ENCODE measurements at places on chromosomes 7 and 10.

DNA sequence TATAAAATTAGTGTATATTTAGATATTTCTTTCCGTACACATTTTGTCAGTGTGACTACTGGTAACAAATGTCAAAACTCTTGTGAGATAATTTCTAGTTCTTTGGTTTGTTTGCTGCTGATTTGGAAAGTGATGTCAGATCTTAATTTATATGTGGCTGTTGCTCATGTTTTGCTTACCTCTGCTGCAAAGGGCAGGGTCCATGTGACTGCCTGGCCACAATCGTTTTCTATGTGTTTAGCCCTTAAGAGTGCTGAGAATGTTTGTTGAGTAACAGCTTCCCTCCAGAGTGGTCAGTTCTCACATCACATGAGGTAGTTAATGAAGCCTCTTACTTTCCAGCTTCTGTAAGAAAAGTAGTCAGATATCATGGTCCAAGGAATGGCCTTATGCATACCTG lies 4.2 kb downstream of the NRBF2 start:
- no peak for DNase-seq

- DNase-seq: no peak
Observed at GRCh38 chr10:70541736-70542564, 60.6 kb downstream of the PRF1 start.

DNA sequence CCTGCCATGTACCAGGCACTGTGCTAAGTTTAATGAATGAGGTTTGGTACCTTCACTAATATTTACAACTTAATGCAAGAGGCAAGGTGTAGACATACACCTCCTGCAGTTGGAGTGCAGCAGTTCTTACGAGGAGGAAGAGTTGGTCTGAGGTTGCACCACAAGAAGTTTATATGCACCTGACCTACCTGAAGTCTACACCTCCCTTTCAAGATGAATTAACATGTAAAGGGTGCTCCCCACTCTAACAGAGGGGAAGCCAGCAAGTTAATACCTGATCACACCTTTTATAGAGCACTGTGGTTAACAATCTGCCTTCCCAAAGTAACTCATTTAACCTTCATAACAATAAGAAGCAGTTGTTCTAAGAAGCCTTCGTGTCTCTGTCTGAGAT lies 120.0 kb downstream of the LYZL1 start:
- DNase-seq: no peak

DNA sequence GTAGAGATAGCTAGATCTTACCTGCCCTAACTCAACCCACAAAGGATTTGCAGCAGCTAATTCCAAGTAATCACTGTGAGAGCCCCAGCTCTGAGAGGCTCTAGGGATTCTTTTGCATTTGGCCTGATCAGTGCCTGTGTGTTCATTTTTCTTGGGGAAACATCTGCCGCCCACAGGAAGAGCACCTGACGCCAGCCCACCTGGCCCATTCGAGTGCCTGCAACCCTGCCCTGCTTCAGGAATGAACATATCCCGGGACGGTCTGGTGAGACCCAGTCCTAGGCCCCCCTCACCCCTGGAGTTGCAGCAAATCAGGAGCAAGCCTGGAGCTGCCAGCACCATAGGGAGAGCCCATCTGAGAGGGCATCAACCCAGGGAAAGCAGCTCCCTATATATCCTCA lies 38.8 kb downstream of the GSDME start:
- no peak for DNase-seq

GRCh38 chr10:125003146-125003900 lies 61.4 kb downstream of the ZRANB1 start:
- DNase-seq: no peak

DNA sequence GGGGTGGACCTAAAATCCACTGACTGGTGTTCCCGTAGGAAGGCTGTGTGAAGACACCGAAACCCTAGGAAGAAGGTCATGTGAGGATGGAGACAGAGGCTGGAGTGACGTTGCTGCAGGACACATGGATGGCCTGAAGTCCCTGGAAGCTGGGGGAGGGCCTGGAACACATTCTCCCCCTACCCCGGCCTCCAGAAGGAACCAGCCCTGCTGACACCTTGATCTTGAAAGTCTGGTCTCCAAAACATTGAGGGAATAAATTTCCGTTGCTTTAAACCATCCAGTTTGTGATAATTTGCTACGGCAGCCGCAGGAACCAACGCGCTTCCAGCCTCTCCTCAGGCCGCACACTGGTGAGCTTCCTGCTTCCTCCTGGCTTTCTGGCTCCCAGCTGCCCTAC lies 288.2 kb downstream of the GLRX3 start:
- no peak for DNase-seq

GRCh38 chr7:51011710-51012350 lies 229.1 kb upstream of the GRB10 start:
- DNase-seq: no peak

- DNase-seq: no peak
Observed at GRCh38 chr7:149595541-149595940, 97.9 kb upstream of the ZNF746 start.

DNA sequence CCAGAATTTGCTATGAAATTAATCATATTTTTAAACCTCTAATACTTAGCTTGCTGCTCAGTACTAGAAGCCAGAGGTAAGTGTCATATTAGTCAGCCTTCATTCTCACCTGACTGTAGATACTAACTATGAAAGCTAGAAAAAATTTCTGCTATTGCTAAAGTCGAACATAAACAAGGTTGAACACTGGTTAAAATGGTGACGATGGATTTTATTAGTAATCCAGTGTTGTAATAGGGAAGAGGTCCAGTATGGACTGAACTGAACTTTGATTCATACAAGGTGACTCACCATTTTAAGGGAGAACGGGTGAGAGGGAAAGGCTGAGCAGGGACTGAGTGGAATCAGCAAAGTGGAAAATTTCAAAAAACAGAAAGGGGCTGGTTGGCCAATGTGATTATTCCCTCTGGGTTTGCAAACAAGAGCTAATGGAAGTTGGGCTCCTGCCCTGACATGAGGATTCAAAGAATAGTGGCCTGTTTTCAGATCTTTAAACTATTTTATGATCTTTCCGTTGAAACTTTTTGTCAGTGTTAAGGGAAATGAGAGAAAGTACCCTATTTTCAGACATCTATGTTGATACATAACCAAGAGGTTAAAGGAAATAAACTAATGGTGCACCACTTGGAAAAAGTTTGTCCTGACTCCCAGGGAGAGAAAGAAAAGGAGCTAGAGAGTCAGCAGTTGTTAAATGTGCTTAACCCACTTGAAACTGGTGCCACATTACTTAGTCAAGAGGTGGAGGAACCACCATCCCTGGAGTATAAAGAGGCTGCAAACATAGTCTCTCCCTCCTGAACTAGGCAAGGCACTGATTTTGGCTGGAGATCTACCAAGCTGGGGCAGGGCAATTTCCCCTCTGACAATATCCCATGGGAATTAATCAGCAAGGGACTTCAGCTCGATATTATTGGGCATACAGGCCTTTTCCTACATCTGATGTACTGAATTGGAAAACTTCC lies 15.3 kb upstream of the AKR1C1 start:
- no peak for DNase-seq

DNA sequence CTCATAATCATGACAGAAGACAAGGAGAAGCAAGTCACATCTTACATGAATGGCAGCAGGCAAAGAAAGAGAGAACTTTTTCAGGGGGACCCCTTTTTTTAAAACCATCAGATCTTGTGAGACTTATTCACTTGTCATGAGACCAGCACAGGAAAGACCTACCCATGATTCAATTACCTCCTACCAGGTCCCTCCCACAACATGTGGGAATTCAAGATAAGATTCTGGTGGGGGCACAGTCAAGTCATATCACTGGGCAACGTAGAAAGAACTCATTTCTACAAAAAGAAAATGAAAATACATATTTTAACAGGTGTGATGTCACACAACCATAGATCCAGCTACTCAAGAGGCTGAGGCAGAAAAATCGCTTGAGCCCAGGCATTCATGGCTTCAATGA lies 304.1 kb downstream of the IPMK start:
- DNase-seq: no peak

DNA sequence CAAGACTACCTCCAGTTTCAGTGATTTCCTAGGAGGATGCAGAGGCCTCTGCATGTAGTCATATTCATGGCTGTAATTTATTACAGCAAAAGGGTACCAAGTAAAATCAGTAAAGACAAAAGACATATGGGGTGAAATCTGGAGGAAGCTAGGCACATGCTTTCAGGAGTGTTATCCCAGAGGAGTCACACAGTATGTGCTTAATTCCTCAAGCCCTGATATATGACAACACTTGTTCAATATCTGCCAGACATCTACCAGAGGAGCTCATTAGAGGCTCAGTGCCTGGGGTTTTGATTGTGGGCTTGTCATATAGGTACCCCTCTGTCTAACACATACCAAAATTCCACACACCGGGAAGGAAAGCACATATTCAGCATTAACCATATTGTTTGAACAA lies 283.8 kb downstream of the CXCL12 start:
- no peak for DNase-seq

DNA sequence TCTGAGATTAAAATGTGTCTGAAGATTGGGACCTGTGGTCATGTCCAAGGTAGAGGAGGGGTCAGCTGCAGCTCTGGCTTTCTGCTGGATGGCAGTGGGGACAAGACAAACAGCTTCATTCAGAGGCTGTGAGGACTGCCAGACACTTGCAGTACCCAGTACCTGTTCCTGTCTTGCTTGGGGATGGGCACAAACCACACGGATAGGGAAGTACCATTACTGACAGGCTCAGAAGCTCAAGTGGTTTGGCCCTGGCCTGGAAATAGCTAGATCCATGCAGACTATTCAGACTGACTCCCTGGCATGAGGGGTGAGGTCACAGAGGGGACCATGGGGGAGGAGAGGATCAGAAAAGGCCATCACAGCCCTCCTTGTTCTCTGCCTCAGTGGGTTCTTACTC lies 56.0 kb upstream of the COMTD1 start:
- no peak for DNase-seq

- no peak for DNase-seq
Observed at GRCh38 chr7:101939136-101939695, 121.8 kb downstream of the CUX1 start.

DNA sequence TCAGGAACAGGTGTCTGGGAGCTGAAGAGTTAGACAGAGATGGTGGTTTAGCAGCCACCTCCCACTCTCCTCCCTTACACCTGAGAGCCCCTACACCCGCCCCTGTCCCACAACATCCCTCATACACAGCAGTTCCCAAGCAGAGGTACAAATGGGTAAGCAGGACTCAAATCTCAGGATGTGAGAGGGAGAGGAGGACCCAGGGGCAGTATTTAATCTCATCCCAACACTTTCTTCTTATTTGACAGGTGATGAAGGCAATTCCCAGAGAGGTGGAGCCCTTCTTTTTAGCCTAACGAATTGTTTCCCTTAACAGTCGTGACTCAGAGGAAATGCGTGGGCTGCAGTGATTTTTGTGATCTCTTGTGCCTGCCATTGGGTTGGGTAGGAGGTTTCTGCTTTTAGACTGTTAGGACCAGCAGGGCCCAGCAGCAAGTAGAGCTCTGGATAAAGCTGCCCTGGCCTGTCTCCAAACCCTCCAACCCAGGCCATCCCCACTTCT lies 191.3 kb downstream of the HECW1 start:
- peak; percentile 65 for DNase-seq

- no peak for DNase-seq
Observed at GRCh38 chr10:16648366-16648765, 126.7 kb upstream of the C1QL3 start.

DNA sequence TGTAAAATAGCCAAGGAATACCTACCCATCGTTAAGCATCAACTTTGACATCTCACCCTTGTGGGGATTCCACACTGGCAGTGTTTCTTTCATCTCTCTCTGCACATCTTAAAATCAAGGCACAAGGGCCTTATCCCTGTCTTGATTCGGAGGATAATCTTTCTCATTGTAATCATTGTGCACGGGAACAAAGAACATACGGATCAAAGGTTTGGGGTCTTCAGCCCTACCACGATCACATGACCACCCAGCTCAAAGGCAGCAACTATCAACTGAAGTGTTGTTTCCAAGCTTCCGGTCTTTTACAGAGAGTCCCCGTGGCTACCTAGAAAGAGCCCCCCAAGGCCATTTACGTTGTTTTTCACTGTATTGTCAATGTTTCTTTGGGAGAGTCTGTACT lies 11.9 kb downstream of the FGFBP3 start:
- DNase-seq: no peak

GRCh38 chr7:101550641-101551541 lies 78.2 kb downstream of the MYL10 start:
- no peak for DNase-seq

- no peak for DNase-seq
Observed at GRCh38 chr7:108086962-108087361, 43.2 kb downstream of the LAMB4 start.

DNA sequence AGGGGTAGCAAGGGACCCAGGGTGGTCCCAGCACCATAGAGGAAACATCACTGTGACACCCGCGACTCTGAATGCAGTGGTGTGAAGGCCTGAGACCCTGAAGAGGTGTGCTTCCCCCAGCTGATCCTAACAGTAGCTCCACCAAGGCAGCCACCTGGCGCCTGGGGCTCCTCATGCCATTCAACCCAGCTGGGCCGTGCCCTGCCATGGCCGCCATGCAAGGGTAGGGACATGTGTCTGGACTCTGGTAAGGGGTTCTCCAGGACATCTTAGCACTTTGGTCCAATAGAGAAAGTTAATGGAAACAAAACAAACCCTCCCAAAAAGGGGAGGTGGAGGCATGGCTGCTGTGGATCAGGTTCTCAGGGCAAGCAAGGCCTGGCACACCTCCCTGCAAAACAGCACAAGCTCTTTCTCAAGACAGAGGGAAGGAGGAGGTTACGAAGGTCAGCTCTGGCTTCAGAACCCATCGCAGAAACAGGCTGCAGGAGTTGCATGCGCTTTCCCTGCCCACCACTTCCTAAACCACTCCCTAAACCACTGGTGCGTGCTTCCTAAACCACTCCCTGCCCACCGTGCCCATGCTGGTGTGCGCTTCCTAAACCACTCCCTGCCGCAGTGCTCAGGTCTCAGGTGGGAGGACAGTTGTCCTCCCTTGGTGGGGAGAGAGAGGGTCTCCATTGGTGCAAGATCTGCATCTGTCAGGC lies 108.7 kb downstream of the LARP4B start:
- DNase-seq: no peak

- no peak for DNase-seq
Observed at GRCh38 chr10:122671355-122671754, 28.3 kb downstream of the C10orf120 start.

DNA sequence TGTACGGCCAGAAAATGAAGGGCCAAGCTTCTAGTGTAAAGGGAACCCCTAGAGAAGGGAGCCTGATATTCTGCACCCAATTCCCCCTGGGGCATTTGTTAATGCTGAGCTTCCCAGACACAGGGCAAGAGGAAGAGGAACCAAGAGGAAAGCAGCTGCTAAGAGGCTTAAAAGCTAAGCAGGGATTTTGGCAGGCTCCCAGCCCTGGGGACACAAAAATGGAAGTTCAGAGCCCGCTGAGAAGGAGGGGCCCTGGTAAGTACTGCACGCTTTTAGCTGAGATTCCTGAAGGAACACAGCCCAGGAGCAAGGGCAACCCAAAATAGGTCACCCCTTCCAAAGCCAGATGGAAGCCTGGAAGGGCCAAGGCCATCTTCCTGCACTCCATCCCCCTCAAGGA lies 387.3 kb upstream of the MGMT start:
- no peak for DNase-seq

DNA sequence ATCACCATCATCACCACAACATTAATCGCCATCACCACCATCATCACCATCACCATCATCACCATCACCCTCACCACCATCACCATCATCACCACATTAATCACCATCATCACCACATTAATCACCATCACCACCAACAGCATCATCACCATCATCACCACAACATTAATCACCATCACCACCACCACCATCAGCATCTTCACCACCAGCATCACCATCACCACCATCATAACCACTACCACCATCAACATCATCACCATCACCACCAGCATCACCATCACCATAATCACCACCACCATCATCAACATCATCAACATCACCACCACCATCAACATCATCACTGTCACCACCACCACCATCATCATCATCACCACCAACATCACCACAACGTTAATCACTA lies 124.6 kb downstream of the WDFY4 start:
- no peak for DNase-seq
